ENCODE measurements at places on chromosomes 13 and 19.

GRCh38 chr13:26132756-26133155 lies 80.9 kb upstream of the SHISA2 start:
- DNase-seq: no peak

GRCh38 chr13:36143738-36144137 lies 12.6 kb upstream of the DCLK1 start:
- DNase-seq: no peak

DNA sequence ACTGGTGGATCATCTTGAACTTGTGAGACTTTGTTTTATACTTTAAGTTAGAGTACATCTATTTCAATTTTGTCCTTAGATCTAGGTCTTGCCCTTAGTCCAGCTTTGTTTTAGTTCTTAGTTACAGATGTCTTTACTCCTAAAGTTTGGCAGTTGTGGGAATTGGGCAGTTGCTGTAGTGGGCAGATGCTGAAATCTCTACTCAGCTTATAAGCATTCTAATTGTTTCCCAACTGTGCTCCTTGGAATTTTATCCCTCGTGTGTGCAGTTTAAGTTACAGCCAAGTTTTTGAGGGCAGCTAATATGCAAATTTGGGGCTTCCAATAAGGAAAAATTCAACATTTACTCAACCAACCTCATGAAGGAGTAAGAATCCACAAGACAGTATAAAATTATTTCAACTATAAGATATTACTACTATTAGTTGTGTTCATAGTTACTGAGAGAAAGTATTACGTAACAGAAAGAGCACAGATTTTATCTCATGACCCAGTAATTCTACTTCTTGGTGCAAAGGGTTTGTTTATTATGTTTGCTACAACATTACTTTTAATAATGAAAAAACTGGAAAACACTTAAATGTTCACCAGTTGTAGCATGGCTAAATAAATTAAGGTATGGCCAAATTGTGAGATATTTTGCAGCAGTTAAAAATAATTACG lies 32.9 kb downstream of the CCDC122 start:
- DNase-seq: no peak

- DNase-seq: no peak
Observed at GRCh38 chr19:15128162-15128770, 21.1 kb downstream of the SYDE1 start.

GRCh38 chr19:33298146-33298911 lies 4.0 kb downstream of the CEBPA start:
- DNase-seq: no peak

- DNase-seq: no peak
Observed at GRCh38 chr13:37460166-37460565, 138.4 kb downstream of the POSTN start.

- peak; percentile 47 for DNase-seq
Observed at GRCh38 chr19:38736413-38737280, 7.6 kb downstream of the CAPN12 start.

DNA sequence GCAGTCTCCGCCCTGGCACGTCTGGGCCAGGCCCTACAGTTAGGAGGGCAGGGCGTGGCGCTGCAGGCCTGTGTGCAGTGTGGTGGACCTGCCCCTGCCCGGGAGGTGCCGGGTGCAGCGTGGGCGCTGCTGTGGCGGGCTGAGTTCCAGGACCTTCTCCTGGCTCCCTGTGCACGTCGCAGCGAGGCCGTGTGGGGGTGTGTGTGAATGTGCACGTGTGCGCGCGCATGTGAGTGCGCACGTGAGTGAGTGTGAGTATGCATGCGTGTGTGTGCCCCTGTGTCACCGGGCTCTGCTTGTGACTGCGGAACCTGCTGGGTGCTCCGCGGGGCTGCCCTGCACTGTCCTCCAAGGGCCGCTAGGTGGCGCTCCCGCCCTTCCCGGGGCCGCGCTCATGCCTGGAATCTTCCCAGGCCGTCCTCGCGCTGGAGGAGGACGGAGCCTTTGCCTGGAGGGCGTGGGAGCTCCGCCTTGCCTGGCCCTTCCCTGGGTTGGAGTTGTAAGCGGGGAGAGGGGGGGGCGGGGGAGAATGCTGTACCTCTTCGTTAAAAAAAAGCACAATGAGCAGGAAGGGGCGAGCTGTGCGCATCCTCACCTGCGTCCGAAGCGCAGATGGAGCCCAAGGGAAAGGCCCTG lies 79.3 kb downstream of the KDM4B start:
- DNase-seq: peak; percentile 15

GRCh38 chr19:47514151-47514868 lies 553 bp downstream of the NAPA start:
- DNase-seq: no peak

DNA sequence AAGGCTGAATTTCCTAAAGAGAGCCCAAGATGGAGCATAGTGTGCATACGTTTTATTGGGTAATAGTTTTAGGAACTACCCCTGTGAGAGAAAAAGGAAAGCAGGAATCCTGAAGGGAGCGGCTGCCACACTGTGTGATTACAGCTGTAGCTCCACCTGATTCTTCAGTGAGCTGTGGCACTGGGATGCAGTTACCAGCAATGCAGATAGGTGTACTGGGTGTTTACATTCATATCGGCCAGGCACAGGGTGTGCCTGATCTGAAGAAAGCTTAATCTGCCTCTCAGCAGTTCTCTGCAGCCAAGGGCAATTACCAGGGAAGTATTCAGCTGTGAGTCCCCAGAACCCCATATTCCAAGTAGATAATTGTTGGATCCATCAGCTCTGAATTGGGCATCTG lies 1541.8 kb downstream of the EFNB2 start:
- DNase-seq: no peak

DNA sequence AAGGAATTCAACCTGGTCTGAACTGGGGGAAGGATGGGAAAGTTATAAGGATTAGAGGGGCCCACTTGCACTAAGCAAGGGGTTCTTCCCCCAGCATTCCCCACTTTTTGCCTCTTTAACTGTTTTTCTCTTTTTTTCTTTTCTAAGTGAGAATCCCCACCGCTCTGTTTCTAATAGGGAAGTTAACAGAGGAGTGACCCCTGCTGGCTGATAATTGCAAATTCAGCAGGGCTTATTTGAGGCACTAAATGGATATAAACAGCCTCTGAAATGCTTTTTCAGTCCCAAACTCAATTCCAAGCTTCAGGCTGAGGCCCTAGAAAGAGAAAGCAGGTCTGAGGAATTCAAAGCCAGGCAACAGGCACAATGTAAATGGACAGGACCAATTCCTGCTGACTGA lies 38.2 kb upstream of the CEACAM21 start:
- DNase-seq: no peak

- peak; percentile 77 for DNase-seq
Observed at GRCh38 chr19:23395041-23395721, at the start of gene ZNF91. ZNF91 (minus strand) TSS chr19:23395471; CDS start chr19:23395354, 117 bp downstream.

DNA sequence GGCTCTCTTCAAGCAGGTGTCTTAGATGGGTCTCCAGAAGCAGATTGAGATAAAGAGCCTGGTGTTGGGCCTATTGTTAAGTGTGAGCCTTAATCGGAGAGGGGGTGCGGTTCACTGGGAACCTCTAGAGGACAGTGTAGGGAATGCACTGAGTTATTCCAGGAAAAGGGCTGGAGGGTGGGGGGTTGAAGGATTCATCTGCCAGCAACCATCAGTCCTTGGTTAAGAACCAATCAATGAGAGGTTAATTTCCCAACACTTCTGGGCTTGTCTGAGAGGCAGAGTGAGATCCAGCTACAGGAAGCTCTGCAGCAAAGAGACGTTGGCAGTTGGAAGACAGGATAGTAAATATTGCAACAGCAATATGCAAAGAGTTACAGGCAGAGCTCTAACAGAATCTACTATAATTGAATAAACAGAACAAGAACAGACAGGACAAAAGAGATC lies 28.7 kb downstream of the CYP4F2 start:
- DNase-seq: no peak

DNA sequence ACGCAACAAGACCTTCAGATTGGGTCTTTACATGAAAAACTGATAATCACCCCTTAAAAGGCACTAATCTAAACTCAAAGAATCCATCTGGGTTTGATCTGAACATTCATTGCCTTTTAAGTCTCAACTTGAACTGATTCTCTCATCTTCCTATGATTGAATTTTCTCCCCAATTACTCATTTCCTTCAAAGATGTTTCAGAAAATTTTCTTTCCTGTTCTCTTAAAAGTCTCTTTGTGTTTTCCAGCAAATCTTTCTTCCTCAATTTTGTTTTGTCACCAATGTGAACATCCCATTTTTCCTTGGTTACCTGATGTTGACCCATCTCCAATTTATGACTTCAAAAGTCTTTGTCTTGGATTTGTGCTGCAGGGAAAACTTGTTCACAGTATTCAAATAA lies 234.3 kb downstream of the DACH1 start:
- no peak for DNase-seq

- DNase-seq: no peak
Observed at GRCh38 chr13:35832551-35832950, 298.6 kb downstream of the DCLK1 start.
